GM10248 (cell line): ENCODE measurements at places on chromosomes 3 and 15.

GRCh38 chr3:138036572-138036971 lies 26.6 kb downstream of the CLDN18 start:
- DNase-seq = no peak

DNA sequence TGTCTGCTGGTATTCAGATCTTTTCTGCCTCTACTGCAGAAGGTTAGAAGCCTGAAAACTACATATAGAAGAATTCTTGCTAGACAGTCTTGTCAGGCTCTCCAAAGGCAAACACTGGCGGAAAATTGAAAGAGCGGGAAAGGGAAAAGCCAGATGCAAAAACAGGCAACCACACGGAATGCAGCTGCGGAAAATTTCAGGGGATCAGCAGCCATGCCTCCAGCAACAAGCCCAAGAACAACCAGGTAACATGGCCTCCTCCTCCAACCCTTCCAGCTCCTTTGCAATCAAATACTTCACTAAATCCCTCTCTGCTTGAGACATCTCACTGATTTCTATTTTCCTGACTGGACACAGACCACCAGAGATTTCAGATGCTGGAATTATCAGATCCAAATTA lies 9.6 kb downstream of the UBP1 start:
- DNase-seq = no peak

- DNase-seq = no peak
Observed at GRCh38 chr15:39393575-39394335, 187.1 kb upstream of the THBS1 start.

DNA sequence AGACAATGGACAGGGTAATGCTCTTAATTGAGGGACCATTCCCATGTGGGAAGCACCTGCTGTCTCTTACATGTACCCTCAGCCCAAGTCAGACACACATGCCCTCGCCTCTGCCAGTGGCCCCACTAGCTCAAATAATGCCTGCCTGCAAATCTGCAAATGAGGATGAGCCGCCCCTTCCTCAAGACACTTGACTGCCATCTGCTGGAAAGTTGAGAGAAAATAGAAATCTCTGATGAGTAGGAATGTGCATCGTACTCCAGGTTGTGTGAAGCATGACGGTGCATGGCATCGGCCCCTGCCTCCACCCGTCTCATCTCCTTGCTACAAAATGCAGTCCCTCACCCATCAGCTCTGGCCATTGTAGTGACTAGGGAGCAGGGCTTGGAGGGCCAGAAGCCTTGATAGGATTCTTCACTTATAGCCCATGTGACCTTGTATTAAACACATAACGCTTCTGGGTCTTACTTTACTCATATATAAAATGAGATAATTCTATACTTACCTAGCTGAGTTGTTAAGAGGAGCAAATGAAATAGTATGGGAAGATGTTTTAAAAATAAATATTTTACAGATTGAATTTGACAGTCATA lies 6.3 kb upstream of the SCN5A start:
- peak; percentile 31 for DNase-seq

- no peak for DNase-seq
Observed at GRCh38 chr15:88542342-88542733, 4.1 kb downstream of the DET1 start.

GRCh38 chr15:45611305-45611704 lies 23.5 kb upstream of the SQOR start:
- peak; percentile 32 for DNase-seq
